ENCODE measurements at places on chromosomes 16 and 17.
A peak's percentile ranks its signal among the peaks of the same experiment; 100 is the strongest.

DNA sequence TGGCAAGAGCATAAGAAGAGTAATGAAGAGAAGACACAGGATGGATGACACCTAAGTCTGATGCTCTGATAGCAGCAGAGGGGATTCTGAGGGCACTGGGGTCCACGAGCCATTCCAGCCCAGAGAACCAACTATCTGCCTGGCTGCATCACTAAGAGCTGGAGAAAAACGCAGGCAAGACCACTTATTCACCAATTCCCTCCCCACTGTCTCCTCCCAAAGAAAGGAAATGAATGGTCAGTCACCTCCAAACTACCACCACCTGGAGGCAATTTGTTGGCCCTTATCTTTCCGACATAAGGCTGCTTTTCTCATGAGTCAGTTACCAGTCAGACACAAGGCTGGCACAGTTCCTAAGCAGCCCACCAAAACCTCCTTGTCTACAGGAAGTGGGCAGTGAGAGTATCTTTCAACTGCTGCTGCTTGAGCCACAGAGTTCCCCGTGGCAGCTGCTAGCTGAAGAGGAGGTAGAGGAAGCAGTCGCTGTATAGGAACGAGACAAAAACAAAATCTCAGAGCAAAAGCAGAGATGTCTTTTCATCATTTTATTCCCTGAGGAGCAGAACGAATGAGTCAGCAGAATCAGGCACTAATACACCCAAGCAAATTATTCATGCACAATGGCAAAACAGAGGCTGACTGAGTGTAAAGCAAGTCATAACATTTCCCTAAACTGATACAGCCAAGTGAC is 111.1 kb downstream of the SMG6 start:
- H3K27ac ChIP-seq: no peak overlapping the region
- peaks cover 2% of the 10 kb centered on the region for H3K36me3 ChIP-seq
- peaks cover 12% of the 10 kb centered on the region for H3K4me1 ChIP-seq
- no peak overlapping the region for H3K4me3 ChIP-seq
- no peak for DNase-seq
- no peaks in the 10 kb centered on the region for H3K27me3 ChIP-seq

- no peaks in the 10 kb centered on the region for H3K36me3 ChIP-seq
- H3K4me3 ChIP-seq: no peak overlapping the region
- H3K27me3 ChIP-seq: no peaks in the 10 kb centered on the region
- H3K4me1 ChIP-seq: no peaks in the 10 kb centered on the region
These were observed 28.4 kb upstream of the PMP22 start for GRCh38 chr17:15293558-15293957.

- no peak for DNase-seq
- H3K4me1 ChIP-seq: peaks cover 7% of the 10 kb centered on the region
- H3K36me3 ChIP-seq: peaks cover 88% of the 10 kb centered on the region
- H3K27ac ChIP-seq: no peak overlapping the region
These were observed 12.2 kb downstream of the KNOP1 start for GRCh38 chr16:19705843-19706242.

DNA sequence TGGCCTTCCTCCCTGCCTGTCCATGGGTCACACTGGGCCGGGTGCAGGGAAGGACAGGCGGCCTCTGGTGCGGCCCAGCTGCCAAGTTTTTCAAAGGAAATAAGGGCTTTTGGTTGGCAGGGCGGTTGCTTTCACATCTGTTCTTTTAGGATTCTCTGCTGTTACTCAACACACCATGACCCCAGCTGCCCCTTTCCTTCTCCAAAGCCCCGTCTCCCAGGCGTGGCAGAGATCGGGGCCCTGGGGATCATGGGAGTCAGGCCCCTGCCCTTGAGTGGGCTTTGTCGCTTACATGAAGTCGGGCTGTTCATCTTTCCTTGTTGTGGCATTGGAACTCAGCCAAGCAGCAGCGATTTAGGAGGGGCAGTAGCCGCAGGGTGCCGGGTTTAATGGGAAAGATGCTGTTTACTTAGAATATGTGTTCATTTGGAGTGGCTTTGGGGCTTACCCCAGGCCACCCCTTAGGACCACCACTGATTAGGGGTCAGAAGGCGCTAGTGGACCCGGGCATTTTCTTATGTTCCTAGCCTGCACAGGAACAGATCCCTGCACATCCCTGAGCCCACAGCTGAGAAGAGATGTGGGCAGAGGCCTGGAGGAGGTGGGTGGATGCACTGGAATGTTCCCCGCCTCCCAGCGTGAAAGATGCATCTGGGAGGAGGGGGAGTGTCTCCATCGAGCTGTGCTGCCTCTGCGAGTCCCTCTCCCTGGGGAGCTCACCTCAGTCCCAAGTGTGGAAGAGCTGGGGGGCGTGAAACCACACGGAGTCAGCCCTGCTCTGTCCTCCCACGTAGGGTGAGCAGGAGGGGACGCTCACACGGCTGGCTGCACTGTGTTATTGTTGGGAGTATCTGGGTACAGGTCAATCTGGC is 6.8 kb upstream of the ADCY7 start:
- H3K4me1 ChIP-seq: peaks cover 18% of the 10 kb centered on the region
- H3K36me3 ChIP-seq: no peaks in the 10 kb centered on the region
- no peaks in the 10 kb centered on the region for H3K27me3 ChIP-seq
- no peak for DNase-seq

DNA sequence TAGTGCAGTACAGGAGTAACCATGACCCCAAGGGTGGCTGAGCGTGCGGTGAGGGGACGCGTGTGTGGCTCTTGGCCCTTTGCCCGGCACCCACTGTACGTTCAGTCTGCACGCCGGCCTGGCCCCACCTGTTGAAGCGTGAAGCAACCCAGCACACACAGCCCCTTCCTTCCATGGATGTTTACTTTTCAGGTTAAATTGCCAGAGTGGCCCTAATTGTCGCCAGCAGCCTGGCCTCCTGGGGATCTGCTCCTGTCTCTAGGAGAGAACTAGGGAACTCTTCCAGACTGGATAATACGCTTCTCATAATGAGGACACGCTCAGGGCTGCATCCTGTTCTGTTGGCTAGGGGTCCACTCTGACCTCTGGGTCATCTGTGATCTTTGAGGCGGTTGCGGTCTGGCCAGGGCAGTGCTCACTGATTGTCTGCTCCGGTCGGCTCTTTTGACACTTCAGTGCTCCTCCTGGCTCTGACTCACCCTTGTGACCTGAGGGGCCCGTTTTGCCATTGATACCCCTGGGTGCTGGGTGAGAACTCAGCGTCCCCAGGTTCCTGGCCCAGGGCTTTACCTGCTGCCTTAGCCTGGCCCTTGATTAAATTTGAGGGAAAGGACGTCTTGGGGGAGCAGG is 27.7 kb downstream of the TPSG1 start:
- peaks cover 23% of the 10 kb centered on the region for H3K4me1 ChIP-seq
- H3K36me3 ChIP-seq: peaks cover 57% of the 10 kb centered on the region
- no peaks in the 10 kb centered on the region for H3K27me3 ChIP-seq
- no peak for DNase-seq
- H3K4me3 ChIP-seq: no peak overlapping the region

DNA sequence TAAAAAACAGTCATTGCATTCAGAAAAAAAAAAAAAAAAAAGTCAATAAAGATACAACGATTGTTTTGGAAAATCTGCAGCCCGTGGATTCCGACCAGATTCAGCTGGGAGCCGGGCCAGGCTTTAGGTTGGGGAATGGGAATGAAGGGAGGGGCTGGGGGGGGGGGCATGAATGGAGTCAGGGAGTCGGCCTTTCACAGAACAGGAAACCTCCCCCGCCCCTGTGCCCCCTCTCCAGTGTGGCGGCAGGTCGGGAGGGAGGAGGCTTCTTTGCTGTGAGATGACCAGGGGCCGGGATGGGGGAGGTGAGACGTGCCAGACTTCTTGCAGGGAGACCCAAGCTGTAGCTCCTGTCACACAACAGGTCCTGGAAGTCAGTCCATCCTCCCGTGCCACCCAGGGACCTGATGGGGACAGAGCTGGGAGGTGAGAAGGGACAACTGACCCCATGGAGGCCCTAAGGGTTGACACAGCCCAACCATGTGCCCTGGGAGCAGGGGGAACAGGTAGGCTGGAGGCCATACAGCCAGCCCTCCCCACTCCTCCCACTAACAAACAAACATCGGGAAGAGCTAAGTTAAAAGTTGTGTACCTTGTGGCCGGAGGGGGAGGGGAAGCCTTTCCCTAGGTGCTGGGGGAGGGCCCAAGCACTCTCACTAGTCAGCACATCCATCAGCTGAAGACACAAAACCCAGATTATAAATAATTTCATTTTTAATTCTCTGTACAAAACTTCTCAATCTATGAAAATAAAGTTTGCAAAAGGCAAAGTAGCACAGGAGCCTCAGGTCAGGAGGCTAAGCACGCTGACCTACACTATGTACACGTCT is 25.2 kb downstream of the SREBF1 start:
- DNase-seq: peak; percentile 61
- peak overlapping the region; percentile 47 for H3K27ac ChIP-seq
- peaks cover 68% of the 10 kb centered on the region for H3K4me1 ChIP-seq
- H3K27me3 ChIP-seq: no peaks in the 10 kb centered on the region
- H3K4me3 ChIP-seq: no peak overlapping the region

DNA sequence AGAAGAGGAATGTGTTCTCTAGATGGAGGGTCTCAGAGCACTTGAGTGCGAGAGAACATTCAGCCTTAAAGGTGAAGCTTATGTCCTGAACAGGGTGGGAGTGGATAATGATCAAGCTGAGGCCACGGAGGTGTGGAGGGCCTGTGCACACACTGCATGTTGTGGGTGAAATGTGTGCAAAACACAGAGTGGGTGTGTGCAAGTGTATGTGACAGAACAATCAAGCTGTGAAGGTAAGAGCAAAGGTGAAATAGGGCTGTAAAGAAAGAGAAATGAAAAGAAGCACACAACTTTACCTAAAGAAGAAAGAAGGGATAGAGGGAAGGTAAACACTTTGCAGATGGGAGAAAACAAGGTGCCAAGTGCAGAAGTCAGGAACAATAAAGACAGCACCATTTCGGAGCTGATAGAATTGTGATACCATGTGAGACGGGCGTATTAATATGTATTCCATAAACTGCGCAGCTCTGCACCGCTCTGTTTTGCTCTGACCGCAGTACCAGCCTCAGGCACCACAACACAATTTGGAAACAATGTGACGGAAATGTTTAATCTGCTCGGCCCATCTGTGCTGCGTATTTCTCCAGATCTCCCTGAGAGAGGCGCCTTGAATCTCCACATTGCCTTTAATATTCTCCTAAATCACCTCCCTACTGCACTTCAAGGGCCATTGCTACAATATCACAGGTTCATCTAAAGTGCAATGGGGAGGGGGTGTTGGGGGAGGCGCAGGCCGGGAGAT is 40.6 kb downstream of the SNX11 start:
- peaks cover 26% of the 10 kb centered on the region for H3K4me1 ChIP-seq
- H3K27ac ChIP-seq: peak overlapping the region; percentile 40
- peaks cover 3% of the 10 kb centered on the region for H3K27me3 ChIP-seq
- DNase-seq: peak; percentile 97

DNA sequence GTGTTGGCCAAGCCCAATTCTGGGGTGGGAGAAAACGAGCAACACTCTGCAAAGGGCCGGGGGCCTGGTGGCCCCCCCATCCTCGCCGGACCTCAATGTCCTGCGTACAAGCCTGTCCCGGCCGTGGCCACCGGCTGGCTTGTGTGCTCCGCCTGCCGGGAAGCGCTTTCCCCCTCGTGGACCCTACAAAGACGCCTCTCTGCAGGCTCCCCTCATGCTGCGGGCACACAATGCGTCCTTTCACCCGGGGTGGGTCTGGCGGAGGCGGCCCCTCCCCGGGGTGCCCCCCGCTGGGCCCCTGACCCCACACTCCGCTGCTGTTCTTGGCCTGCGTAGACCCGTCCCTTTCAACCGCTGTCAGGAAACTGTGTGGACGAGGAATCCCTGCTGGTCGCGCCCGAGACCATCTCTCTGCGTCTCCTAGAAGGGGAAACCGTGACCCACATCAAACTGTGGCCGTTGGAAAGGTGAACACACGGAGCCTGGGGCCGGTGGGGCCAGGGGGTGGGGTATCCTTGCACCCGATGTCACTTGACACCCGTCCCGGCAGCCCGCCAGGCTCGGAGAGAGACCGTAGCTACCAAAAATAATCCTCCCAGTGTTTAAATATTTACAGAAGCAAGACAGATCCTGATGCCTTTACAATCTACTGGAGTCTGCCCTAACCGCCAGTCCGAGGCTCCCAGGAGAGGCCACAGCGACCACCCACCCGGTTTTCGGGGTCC is 43.6 kb downstream of the TBC1D16 start:
- peak overlapping the region; percentile 54 for H3K27ac ChIP-seq
- no peak for DNase-seq
- peak overlapping the region; percentile 35 for H3K4me3 ChIP-seq
- H3K36me3 ChIP-seq: no peaks in the 10 kb centered on the region
- no peaks in the 10 kb centered on the region for H3K27me3 ChIP-seq

- H3K27me3 ChIP-seq: no peaks in the 10 kb centered on the region
- no peak overlapping the region for H3K4me3 ChIP-seq
- DNase-seq: no peak
These were observed 110.2 kb downstream of the CCDC182 start for GRCh38 chr17:57634713-57635465.

DNA sequence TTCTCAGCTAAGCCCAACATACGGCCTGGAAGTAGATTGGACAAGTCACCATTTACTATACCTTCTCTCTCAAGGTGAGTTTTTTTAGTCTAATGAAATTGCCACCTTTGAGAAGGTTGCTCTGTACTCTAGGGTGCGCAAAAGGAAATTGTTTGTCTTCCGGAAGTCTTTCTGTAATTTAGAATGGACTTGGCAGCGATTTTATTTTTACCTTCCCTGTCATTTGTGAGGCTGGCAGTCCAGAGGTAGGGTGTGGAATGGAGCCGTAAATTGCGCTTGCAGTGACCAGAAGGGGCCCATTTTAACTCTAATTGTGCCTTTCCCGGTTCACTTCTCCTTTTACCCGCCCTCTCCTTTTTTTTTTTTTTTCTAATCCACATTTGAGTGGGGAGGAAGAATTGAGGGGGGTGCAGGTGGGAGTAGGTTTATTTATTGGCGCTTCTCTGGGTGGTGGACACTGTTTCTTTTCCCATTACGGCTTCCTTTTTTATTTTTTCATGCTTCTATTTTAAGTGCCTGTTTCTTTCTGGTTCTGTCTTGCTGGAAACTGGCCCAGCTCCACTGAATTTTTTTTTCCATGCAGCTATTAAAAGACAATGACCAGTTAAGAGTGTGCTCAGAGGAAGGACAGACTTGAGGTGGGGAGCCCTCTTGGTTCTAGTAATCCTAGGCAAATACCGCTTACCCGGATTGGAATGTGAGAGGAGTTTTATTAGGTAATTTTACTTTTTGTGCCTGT is 89.7 kb upstream of the CLEC18A start:
- H3K4me1 ChIP-seq: peaks cover 12% of the 10 kb centered on the region
- H3K27ac ChIP-seq: no peak overlapping the region
- H3K27me3 ChIP-seq: no peaks in the 10 kb centered on the region
- H3K4me3 ChIP-seq: no peak overlapping the region

GRCh38 chr17:44074911-44075285 is 4.4 kb downstream of the G6PC3 start:
- no peak overlapping the region for H3K4me3 ChIP-seq
- no peak for DNase-seq
- no peak overlapping the region for H3K27ac ChIP-seq
- peaks cover 39% of the 10 kb centered on the region for H3K4me1 ChIP-seq
- H3K27me3 ChIP-seq: no peaks in the 10 kb centered on the region
- H3K36me3 ChIP-seq: peaks cover 68% of the 10 kb centered on the region
